ENCODE measurements at places on chromosomes 6 and 20. TPM values are rescaled to one million over a fixed set of nuclear protein-coding genes. Genes with fewer than 3 reads are reported as not detected.

DNA sequence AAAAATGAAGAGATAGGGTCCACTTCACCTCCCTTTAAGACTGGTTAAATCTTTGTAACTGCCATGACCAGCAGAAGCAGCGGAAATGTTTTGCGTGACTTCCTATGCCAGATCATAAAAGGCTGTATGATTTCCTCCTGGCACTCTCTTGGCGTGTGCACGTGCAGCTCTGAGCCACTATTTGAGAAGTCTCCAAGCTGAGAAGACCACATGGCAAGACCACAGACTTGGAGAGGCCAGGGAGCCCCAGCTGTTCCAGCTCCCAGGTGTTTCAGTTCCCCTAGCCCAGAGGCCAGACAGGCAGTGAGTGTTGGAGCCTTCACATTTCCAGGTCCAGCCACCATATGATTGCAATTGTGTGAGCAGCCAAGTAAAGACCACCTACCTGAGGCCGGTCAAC lies 259.3 kb upstream of the RIN2 start:
- peaks cover 2% of the 10 kb centered on the region for H3K27me3 ChIP-seq
- H3K4me1 ChIP-seq, result peaks cover 2% of the 10 kb centered on the region
- DNase-seq, result no peak
- no peaks in the 10 kb centered on the region for H3K36me3 ChIP-seq

DNA sequence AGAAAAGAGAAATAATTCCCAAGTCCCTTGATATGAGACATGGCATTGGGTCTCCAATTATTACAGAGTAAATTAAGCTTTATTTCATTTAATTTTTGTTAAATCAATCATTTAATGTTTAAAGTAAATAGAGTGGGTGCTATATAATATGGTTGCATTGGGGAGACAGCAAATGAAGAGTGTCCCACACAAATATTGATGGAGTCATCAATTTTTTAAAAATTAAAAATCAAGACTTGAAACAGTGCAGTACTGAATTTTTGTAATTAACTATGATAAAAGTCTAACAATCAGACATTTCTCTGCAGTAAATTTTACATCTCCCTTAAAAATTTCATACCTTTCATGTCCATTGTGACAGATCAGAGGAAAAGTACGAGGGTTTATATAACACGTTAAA lies 193.9 kb upstream of the ID4 start:
- no peaks in the 10 kb centered on the region for H3K27me3 ChIP-seq
- DNase-seq, result no peak
- H3K27ac ChIP-seq, result no peak overlapping the region
- H3K4me3 ChIP-seq, result no peak overlapping the region
- H3K36me3 ChIP-seq, result no peaks in the 10 kb centered on the region

DNA sequence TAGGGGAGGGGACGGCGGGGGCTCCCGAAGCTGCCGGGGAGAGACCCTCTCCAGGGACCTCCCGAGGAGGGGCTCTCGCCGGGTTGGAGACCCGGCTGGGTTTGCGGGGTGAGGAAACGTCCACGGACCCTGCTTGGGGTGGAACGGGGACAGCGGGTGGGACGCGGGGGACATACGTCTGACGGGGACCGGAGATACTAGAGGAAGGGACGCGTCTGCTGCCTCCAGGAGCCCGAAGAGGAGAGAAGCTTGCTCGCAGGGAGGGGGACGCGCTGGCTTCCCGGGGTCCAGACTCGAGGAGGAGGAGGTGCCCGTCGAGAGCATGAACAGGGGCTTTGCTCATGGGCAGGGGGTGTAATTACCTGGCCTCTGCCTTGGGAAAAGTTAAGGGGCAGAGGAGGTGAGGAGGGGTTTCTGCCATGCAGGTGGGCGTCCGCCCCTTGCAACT lies 593 bp downstream of the DNMT3B start:
- no peaks in the 10 kb centered on the region for H3K36me3 ChIP-seq
- H3K4me1 ChIP-seq, result peaks cover 10% of the 10 kb centered on the region
- H3K4me3 ChIP-seq, result peak overlapping the region; percentile 70
- peak; percentile 46 for DNase-seq
- peaks cover 7% of the 10 kb centered on the region for H3K27me3 ChIP-seq

DNA sequence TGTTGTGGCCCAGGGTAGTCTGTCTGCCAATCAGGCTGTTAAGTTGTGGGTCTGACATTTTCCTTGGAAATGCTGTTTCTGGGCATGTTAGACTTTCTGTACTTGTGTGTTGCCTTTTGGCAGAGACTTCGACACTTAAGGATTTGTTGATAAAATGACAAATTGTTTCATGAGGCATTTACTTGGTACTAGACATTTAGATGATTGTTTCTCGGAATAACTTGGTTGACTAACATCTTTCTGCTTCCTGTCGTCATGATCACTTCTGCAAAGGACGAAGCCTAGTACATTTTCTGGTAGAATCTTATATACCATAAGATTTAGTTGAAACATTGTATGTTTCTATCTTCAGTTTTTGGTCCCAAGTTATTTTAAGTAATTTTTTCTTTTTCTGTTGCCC lies 34.1 kb downstream of the UTRN start:
- no peak overlapping the region for H3K27ac ChIP-seq
- peaks cover 8% of the 10 kb centered on the region for H3K4me1 ChIP-seq
- no peaks in the 10 kb centered on the region for H3K27me3 ChIP-seq
- H3K4me3 ChIP-seq, result no peak overlapping the region
- DNase-seq, result no peak
- no peaks in the 10 kb centered on the region for H3K36me3 ChIP-seq

- no peak overlapping the region for H3K27ac ChIP-seq
- H3K4me3 ChIP-seq, result no peak overlapping the region
- H3K36me3 ChIP-seq, result peaks cover 52% of the 10 kb centered on the region
Observed at GRCh38 chr6:17677602-17678001, 29.1 kb downstream of the NUP153 start.

DNA sequence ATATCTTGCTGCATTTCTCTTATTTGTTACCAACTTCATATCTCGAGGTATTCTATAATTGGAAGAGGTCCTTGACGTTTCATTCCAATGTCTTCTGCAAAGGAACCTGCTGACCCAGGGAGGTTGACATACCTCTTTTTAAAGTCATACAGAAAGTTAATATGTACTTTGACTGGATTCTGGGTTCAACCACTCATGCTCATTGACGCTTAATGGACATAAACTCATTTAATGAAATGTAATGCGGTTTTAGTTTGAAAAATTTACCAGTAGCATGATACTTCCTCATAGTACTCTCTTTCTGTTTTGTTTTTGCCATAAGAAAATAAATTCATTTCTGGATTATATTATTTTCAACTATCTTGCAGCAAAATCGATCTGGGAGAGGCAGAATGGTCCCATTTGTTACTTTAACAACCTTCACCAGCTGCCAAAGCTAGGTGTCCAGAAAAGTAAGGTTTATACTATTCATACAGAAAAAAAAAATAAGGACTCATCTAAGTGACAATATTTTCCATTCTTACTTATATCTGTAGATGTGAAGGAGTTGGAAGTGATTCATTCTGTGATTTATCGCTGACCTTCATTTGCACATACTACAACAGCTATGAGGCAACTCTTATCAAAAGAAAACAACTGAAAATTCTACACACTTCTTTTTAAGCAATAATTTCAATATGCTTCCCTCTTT lies 101.6 kb downstream of the ATXN1 start:
- H3K4me3 ChIP-seq, result peak overlapping the region; percentile 17
- H3K4me1 ChIP-seq, result peaks cover 50% of the 10 kb centered on the region
- no peak for DNase-seq

The KCNK15 gene
- 1.1 TPM for total RNA-seq

The NKAPL gene
- 0.14 TPM for total RNA-seq

The SEL1L2 gene
- not detected for total RNA-seq

Data from activated CD4-positive, alpha-beta T cell treated with anti-CD3 and anti-CD28 coated beads for 36 hours (primary cell).